ENCODE measurements at places on chromosomes 3 and 15.

DNA sequence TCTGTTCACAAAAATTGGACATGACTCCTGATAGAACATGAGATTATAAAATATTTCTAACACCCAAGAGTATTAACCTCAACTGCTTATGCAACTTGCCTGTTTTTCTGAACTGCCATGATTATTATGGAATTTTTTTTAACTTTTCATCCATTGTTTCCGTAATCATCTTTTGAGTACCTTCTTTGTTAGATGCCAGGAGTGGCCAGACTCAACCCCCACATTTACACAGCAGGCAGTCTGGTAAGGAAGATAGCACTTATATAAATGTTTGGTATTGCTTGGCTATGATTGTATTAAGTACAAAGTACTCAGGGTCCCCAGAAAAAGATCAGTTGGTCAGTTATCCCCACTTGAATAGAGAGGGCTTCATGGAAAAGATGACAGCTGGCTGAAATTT is 74.3 kb downstream of the CRYBG3 start:
- DNase-seq: no peak

DNA sequence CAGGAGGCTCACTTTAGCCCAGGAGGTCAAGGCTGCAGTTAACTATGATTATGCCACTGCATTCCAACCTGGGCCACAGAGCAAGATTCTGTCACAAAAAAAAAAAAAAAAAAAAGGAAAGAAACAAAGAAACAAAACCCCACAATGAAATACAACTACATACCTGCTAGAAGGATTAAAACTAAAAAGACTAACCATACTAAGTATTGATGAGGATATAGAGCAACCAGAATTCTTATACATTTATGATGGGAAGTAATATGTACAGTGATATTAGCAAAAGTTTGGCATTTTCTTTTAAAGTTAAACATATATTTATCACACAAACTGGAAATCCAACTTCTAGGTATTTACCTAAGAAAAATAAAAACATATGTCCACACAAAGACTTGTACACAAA is 40.2 kb upstream of the FOXB1 start:
- no peak for DNase-seq

DNA sequence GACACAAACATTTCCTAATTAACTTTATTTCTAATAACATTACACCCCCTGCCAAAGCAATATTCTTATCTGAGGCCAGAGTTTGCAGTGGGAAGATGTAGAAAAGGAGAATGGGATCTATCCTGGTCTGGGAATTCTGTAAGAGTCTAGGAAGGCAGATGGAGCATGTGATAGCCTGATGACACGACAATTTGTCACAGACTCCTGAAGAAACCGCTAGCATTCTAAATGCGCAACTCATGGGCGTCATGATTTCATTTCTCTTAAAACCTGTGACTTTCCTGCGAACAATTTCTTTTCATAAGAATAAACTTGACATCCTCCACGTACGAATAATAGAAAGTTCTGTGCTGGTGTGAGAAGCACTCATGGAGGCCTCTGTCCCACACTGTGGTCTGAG is 72.9 kb upstream of the ATP10A start:
- DNase-seq: peak; percentile 11

- peak; percentile 26 for DNase-seq
These were observed 193.4 kb downstream of the SHOX2 start for GRCh38 chr3:157912514-157913451.

- no peak for DNase-seq
These were observed 16.9 kb upstream of the C15orf61 start for GRCh38 chr15:67504056-67504455.

DNA sequence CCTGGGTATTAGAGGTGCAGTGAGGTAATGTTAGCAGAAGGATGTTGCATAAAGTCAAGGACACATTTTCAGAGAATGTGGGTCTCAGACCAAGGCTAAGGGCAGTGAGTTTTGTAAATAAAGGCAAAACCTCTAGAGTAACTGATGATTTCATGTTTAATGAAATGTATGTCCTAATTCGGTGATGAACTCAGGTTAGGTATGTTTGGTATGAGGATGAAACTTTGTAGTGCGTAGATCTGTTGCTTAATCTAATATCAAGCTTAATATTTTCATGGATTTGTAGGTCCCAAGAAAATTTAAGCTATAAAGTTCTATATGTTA is 3.6 kb downstream of the USP50 start:
- DNase-seq: peak; percentile 7

- no peak for DNase-seq
These were observed 88.3 kb downstream of the ATP10A start for GRCh38 chr15:25774871-25775270.

DNA sequence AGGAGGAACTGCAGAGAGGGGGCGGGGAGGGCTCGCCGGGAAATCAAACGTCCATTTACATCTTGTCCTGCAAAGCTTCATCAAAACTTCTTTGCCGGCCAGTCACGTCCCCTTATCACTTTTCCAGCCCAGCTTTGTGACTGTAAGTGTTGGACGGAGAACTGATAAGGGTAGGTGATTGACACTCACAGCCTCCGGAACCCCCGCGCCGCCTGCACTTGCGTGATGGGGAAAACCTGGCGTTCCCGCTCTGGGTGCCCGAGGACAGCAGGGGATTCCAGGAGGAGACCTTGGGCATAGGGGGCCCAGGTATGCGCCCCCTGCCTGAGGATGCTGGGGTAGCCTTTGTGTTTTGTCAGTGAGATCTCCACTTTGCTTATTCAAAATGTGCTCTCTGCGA is 72.8 kb upstream of the ANKRD34C start:
- DNase-seq: no peak

DNA sequence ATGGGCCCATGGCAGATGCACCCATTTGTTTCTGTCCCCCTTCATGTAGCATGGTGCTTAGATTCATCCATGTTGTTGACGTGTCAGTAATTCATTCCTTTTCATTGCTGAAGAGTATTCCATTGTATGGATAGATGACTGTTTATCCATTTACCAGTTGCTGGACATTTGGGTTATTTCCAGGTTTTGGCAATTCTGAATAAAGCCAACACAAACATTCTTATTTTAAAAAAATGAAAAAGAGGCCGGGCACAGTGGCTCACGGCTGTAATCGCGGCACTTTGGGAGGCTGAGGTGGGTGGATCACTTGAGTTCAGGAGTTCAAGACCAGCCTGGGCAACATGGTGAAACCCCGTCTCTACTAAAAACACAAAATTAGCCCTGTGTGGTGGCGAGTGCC is 18.7 kb upstream of the TATDN2 start:
- DNase-seq: no peak

DNA sequence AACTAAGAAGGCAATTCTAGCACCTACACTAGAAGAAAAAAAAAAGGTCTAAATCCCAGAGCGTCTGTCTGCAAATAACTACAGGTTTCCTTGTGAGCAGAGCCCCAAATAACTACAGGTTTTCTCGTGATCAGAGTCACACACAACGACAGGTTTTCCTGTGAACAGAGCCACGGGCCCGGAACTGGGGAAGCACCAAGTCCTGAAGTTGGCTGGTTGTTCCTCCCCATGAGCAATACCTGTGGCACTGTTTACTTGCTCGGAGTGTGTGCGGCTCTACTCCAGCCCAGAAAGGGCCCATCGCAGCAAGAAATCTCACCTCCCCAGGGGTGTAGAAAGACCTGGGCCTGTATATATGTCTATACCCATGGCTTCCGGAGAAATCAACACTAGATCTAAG is 644 bp upstream of the MASP1 start:
- no peak for DNase-seq

DNA sequence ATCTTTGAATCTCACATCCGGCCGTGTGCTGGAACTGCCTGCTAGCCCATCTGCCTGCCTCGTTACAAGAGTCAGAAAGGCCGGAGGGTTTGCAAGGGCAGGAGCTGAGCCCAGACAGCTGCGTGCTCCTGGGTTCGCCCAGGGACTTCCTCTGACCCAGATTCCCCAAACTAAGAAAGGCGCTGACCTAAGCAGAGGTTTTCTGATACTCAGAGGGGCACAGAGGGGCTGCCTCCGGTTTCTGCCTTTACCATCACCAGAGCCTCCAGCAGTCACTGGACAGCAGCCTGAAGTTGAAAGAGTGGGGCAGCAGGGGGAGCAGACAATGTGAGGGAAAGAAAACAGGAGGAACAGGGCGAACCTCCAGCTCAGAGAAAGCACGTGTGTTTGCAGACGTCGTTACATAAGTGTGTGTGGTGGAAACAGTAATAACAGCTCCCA is 33.4 kb upstream of the RAD18 start:
- peak; percentile 43 for DNase-seq

DNA sequence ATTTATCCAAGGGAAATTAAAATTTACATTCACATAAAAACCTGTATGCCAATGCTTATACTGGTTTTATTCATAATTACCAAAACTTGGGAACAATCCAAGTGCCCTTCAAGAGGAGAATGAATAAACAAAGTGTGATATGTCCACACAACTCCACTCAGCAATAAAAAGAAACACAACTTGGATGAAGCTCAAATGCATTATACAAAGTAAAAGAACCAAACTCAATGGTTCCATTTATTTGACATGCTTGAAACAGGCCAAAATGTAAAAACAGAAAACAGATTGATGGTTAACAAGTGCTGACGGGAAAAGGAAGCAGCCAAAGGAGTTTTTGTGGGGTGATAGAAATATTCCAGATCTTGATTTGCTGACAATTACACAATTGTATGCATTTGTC is 23.5 kb downstream of the OCA2 start:
- no peak for DNase-seq

DNA sequence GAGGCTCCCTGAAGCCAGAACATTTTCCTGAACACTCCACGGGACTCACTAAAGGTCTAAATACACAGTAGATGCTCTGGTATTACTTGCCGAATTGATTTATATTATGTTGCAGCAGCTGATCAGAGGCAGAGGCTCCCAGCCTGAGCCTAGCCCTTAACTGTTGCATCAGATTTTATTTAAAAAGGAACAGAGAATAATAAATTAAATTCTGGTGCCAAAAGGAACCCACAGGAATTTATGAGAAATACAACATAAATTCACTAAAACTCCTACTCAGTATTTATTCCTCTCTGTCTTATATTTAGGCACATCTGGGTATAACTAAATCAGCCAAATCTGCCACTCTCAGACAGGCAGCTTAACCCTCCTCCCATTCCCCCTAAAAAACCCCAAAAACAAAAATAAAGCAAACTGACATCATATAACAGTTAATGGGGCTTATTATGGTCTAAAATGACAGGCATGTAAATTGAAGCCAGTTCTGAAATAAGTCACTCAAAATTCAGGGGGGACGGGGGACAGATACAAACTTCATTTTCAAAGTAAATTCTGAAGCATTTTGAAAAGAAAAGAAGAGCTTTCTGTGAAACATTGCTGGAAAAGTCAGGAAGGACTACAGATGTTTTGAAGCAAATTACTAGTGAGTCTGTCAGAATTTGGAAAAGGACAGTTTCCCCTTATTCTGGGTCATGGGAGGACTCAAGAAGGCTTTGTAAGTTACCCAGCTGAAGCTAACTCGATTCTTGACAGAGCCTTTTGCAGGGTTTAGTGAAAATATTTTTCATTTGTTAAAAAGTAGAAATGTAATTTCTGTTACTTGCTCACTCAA is 53.8 kb upstream of the CORO2B start:
- DNase-seq: peak; percentile 75

- DNase-seq: no peak
These were observed 24.3 kb downstream of the HERC1 start for GRCh38 chr15:63809452-63809851.

DNA sequence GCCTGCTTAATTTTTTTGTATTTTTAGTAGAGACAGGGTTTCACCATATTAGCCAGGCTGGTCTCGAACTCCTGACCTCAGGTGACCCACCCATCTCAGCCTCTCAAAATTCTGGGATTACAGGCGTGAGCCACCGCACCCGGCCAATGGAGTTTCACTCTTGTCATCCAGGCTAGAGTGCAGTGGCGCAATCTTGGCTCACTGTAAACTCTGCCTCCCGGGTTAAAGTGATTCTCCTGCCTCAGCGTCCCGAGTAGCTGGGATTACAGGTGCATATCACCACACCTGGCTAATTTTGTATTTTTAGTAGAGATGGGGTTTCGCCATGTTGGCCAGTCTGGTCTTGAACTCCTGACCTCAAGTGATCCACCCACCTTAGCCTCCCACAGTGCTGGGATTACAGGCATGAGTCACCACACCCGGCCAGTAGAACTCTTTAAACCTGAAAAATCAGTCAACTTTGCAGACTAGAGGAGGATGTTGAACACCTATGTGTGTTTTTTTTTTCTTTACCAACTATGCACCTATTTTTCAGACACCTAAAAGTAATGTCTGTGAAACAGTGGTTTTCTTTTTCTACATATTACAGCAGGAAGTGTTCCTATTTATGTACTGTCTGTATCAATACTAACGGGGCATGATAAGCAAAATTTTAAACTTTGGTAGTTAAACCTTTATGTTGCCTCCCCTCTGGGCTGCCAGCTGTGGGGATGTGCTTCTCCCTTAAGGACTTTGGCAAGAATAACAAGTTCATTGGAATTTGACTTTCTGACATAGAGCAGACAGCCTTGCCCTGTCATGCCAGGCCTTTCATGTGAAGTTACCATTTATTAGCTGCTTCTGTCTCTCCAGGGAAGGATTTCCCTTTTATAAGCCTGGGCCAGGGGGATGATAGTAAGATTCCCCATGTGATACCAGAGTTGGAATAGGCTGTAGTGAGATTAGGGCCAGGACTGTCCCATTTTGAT is 8.1 kb downstream of the ARIH2 start:
- peak; percentile 53 for DNase-seq

GRCh38 chr3:168991803-168992202 is 671.7 kb downstream of the MECOM start:
- DNase-seq: peak; percentile 30

DNA sequence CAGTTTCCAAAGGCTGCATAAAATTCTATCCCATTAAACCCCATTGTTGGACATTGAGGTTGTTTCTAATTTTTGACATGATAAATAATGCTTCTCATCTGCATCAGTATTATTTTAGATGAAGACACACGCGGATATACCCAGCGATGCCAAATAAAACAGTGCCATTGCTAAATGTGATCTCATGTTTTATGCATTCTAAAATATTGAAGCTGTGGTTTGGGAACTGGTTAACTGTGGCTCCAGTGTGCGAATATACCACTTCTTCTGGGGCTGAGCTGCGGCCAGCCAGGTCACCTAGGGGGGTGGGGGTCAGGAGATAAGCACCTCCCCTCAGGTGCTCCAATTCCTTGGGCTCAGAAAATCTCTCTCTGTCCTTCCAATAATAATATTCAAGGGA is 230.0 kb downstream of the ADAMTS9 start:
- DNase-seq: no peak

DNA sequence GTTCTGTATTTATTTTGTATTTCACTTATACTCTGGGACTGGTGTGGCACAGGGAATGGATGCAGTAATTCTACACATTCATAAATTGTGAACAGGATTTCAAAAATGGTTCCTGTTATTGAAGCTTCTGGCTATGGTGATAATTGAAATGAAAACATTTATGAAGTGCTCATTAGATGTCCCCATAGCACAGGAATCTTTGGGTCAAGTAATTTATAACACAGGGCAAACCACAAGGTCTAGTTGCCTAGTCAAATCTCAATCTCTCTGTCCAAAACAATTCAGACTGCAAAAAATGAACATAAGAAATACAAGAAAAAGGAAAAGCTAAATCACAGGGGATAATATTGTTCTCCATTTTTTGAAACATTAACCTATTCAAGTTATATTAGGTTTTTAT is 117.5 kb upstream of the PTPRG start:
- no peak for DNase-seq

All from cardiac fibroblast (primary cell).